Activated CD8-positive, alpha-beta memory T cell treated with anti-CD3 and anti-CD28 coated beads for 1 hour (primary cell): ENCODE measurements at places on chromosomes 5 and 9.

DNA sequence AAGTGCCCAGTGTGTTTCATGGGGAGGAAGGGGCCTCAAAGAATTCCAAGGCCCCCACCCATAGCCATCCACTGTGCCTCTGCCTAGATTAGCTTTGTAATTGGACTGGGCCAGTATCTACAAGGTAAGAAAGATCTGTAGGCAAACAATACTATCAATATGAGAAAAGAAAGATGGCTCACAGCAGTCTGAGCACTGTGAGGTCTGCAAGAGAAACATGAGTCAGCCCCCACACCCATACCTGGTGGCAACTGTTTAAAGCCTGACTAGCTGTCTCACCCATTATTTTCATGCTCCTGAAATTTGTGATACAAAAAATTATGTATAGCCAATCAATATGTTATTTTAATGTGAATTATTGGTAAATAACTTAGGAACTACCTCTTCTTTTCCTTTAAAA, 10.0 kb upstream of the ZNF483 start:
- no peak for DNase-seq

DNA sequence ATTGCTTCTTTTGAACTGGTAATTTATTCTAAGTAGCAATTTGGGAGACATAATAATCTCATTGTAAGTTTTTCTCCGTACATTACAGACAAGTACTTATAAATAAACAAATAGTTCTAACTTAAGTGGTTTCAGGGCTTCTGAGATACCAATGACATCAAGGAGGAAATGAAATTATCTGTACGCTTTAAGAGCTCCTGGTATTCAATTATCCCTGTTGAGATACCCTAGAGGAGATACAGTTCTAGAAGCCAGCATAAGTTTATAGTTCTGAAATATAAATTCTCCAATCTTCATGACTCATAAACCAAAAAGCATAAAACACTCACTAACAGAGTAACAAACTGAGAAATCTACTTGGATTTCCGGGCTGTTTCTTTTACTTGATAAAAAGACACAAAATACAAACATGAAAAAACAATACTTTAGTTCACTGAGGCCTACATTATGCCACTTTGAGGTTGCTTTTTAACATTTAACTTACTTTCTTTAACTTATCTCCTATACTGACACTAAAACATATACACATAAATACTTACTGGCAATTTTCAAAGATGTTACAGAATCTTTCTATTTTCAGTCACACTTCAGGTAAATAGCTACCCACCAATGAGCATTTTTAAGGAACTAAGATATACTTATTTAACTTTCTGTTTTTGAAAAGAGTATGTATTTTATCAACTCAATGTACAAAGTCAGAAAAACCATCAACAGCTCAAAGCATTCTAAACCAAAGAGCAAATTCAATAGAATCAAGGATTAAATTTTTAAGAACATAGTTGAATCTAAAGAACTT, 7.5 kb downstream of the DCTN4 start:
- no peak for DNase-seq

GRCh38 chr5:106962464-106963230, 708.1 kb downstream of the EFNA5 start:
- DNase-seq: no peak

GRCh38 chr9:116813031-116813300, 125.9 kb downstream of the TRIM32 start:
- no peak for DNase-seq

GRCh38 chr9:90659650-90660364, 17.2 kb upstream of the DIRAS2 start:
- DNase-seq: no peak

DNA sequence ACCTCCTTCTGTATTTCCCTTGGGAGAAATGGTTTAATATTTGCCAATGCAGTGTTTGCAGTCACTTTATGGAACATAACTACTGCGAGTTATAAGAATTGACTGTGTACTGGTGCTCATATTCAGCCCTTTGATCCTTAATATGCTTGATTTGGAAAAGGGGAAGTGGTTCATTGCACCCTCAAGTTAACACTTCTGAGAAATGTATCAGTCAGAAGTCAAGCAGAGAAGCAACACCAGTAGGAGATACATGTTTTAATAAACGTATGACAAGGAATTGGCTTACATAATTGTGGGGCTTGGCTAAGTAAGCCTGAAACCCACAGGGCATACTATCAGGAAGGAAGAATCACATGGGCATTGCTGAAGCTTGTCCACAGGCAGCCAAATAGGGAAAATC, 131.0 kb upstream of the SPRY4 start:
- DNase-seq: no peak

GRCh38 chr5:135364421-135365262, 34.4 kb downstream of the MACROH2A1 start:
- no peak for DNase-seq

DNA sequence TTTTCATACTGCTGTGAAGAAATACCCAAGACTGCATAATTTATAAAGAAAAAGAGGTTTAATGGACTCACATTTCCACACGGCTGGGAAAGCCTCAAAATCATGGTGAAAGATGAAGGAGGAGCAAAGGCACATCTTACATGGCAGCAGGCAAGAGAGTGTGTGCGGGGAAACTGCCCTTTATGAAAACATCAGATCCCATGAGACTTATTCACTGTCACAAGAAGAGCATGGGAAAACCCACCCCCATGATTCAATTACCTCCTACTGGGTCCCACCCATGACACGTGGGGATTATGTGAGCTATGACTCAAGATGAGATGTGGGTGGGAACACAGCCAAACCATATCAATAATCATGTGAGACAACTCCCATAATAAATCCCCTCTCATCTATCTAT, 8.7 kb downstream of the TTC39B start:
- no peak for DNase-seq

DNA sequence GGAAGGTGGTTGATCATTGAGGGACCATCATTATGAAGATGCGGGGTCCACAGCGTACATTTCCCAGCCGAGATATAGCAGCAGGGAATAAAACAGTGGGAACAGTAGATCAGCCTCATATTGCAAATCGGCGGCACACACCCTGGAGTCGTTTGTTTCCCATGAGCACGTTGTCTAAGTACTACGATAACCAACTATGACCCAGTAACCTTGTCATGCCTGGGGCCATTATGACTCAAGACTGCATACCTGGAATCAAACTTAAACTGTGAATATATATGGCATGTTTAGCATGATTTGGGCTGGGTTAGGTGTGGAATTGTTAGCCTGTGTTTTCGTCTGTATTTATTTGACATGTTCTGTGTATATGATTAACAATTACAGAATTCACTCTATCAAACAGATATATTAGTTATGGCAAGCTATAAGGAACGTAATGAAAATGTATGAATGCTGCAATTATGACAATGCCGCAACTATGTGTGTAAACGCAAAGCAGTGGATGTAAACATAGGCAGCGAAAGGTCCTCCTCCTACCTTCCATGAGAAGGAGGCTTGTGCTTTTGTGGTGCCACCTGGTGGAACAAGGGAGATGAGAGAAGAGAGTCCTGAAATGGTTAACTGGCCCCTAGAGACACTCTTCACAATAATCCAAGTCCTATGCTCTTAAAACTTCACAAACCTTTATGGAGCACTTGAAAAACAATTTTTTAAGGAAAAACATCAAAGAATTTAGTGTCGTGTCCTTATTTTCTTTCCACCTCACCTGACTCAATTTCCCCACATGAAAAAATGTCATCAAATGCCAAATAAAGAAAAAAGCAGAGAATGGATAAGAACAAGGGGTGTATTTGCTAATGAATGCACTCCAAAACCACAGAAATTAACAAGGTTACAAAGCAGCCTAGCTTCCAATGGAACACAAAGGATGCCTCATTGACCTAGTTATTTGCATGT, 47.1 kb downstream of the SEMA5A start:
- no peak for DNase-seq

DNA sequence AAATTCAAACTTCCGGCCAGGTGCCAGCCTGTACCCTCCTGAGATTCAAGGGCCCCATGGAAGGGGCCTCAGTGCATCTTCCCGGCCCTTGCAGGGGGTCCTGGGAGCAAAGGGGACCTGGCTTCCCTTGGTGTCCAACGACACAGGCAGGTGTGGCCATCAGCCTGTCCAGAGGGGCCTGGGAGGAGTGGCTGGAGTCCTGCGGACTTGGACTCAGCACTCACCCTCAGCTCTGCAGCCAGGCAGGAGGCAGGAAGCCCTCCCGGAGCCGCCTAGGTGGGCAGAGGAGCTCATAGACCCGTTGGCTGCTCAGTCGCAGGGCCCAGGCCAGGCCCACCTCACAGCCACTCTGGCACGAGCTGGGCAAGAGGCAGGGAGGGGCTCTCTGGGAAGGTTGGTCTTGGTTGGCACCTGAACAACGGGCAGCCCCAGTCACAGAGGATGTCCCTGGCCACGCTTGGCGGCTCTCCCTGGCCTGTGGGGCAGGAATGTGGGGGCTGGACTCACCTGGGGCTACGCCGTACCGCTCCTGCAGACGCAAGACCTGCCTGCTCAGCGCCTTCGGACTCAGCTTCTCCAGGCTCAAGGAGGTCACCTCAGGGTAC, 53.8 kb upstream of the NRARP start:
- no peak for DNase-seq

DNA sequence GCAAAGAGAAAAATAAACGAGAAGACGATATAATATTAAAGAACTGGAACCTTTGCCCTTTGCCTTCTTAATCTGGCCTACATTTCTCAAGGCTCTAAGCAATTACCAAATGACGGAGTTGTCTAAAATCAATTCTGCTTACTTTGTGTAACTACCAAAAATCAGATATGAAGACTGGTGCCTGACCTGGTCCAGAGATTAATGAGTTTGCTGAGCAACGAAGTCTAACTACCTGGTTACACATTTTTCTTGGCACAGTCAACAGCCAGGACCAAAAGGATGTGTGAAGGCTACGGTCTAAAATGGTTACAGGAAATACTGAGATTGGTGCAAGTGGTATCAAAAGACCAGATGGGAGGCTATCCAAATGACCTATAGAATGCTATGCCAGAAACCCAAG, 17.8 kb upstream of the IFNE start:
- no peak for DNase-seq

GRCh38 chr5:133371371-133372155, 240.8 kb downstream of the FSTL4 start:
- DNase-seq: no peak

DNA sequence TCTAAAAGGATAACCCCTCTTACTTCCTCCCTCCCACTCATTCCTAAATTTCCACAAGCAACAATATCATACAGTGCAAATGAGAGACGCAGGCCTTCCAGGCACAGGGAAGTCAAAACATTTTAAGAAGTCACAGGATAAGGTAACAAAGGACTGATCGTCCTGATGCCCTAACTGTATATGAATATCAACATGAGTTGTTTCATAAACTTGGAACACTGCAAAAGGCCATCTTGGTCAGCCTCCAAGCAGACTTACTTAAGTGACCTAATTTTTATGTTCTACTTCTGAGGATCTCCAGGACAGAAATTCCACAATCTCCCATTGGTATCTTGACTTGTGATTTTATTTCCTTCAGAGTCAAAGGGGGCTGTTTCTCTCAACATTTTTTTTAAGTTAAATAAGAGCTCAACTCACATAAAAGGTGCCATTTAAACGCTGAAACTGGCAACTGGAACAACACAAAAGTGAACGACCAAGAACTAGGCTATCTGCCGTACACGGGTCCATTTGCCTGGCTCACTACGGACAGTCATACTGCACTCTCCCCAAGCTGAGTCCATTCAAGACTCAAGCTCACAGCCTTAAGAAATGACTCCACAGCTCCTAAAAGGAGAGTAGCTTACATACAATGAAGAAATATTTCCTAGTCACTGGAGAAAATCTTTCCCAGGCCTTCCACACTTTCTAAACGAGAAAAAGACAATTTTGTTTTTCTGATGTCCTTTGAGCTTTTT, 71.3 kb downstream of the LHFPL2 start:
- DNase-seq: no peak

DNA sequence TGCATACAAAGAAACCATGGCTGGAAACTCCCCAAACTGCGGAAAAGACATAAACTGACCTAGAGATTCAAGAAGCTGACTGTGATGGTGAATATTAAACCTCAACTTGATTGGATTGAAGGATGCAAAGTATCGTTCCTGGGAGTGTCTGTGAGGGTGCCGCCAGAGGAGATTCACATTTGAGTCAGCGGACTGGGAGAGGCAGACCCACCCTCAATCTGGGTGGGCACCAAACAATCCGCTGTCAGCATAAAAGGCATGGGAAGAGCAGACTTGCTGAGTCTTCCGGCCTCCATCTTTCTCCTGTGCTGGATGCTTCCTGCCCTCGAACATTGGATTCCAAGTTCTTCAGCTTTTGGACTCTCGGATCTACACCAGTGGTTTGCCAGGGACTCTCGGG, 24.8 kb upstream of the WDR5 start:
- no peak for DNase-seq

DNA sequence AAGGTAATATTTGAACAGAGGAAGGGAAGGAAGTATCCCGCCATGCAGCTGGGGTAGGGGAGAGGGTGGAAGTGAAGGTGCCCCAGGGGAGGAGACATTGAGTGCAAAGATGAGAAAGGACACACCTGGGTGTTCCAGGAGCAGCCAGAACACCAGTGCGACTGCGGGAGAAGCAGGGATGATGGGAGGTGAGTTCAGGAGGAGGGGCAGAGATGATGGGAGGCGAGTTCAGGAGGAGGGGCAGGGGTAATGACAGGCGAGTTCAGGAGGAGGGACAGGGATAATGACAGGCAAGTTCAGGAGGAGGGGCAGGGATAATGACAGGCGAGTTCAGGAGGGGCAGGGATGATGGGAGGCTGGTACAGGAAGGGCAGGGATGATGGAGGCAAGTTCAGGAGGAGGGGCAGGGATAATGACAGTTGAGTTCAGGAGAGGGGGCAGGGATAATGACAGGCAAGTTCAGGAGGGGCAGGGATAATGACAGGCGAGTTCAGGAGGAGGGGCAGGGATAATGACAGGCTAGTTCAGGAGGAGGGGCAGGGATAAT, 17.2 kb upstream of the SPOCK1 start:
- no peak for DNase-seq

- no peak for DNase-seq
These were observed 1.9 kb upstream of the CLTB start for GRCh38 chr5:176418251-176418650.

DNA sequence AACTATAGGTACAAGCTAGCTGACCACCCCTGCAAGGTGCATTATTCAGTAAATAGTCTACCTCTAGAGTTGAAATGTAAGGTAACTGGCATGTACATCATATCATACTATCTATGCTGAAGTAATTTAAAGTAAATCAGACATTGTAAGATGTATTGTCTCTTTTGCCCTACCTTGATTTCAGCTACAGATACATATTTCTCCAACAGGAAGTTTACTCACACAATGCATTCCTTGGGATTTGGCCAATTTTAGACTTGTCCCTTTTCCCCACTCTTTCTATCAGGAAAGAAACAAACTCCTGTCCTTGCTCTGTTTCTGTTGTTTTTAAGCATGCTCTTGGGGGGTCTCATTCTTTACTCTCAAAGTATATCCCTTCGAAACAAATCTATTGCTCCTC, 58.5 kb upstream of the TSLP start:
- DNase-seq: no peak

- no peak for DNase-seq
These were observed 27.3 kb upstream of the ZSWIM6 start for GRCh38 chr5:61304590-61305381.

- DNase-seq: no peak
These were observed 474.4 kb downstream of the RASEF start for GRCh38 chr9:82588301-82589180.
